AG04450 (cell line): ENCODE measurements at places on chromosomes 7 and 10.

DNA sequence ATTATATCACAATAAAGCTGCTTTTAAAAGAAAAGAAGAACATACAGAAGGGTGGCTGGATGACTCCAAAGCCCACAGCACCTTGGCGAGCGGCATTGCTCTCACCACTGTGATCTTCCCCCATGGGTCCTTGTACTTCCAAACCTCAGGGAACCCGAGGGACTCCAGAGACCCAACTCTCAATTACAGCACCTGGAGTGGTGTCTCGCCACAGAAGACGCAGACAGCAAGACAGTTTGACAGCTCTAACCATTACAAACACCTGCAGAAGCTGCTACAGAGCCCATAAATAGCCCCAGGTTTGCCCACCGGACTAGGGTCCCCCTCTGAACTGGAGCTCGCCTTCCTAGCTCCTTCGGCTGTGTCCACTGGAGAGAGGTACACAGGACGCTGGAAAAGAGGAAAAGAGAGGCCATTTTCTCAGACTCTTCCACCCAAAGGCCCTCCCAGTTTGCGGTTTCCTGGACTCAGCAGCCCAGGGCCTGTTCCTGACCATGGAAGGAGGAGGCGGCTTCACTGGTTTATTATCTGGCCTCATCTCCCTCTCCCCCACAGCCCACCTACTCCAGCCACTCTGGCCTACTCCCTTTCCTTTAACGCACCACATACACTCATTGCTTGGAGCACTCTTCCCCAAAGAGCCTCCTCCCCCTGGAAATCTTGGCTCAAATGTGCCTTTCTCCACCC lies 1.9 kb downstream of the PIK3AP1 start:
- no peak for DNase-seq

DNA sequence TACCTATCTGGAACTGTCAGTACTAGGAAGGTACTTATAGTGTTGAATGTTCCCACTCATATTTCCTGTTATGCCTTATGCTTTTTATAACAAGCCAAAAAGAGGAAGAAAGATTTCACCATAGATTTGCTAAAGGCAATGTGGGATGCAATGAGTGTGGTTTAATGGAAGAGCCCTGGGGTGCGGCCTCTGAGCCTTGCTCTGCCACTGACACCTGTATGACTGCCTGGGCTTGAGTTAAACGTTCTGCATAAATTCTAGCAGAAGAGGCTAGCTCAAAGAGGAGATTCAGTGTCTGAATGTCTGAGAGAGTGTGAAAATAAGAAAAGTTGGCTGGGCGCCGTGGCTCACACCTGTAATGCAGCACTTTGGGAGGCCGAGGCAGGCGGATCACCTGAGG lies 143.8 kb downstream of the TPST1 start:
- no peak for DNase-seq

DNA sequence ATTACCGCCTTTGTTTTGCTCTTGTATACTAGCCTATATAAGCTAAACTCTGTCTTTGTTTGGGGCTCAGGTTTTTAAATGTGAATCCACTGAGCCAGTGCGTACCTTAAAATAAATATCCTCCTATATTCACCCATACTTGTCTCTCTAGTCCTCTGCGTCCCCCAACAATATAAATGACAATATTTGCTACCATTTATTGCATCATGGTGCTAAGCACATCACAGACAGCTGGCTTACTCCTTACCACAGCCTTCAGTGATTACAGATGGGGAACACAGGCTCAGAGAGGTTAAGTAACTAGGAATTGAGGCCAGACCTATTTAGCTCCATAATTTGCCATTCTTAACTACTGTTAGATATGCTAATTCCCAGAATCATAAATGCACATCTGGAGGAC lies 3.4 kb upstream of the ADCK2 start:
- no peak for DNase-seq

- no peak for DNase-seq
These were observed 237.7 kb downstream of the WDR37 start for GRCh38 chr10:1293636-1294435.

DNA sequence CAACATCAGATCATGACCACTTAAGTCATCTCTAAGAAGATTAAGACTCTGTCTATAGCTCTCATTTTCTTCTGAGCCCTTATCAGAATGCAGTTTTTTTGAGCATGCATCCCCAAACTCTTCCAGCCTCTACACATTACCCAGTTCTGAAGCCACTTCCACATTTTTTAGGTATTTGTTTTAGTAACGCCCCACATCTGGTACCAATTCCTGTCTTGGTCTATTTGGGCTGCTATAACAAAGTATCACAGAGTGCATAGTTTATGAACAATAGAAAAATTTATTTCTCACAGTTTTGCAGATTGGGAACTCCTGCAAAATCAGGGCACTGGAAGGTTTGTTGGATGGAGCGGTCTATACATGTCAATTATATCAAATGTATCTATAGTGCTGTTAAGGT lies 107.7 kb upstream of the KCND2 start:
- DNase-seq: no peak

GRCh38 chr10:122301811-122302115 lies 30.7 kb downstream of the BTBD16 start:
- no peak for DNase-seq

DNA sequence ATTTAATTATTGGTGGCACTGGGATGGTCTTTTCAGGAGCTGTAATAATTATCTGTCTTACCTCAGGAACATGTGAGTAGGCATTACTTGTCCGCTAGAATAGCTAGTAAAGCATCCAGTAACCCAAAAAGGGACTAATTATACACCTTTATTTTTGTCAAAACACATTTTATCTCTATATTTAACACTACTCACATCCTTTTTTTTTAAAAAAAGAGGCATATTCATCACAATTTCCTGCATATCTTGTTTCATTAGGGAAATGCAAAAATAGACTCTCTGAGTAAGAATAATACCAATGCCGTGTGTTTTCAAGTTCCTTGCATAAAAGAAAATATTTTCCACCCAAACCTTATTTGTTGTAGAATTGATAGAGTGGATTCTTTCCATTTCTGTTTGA lies 99.5 kb downstream of the VTI1A start:
- DNase-seq: no peak

DNA sequence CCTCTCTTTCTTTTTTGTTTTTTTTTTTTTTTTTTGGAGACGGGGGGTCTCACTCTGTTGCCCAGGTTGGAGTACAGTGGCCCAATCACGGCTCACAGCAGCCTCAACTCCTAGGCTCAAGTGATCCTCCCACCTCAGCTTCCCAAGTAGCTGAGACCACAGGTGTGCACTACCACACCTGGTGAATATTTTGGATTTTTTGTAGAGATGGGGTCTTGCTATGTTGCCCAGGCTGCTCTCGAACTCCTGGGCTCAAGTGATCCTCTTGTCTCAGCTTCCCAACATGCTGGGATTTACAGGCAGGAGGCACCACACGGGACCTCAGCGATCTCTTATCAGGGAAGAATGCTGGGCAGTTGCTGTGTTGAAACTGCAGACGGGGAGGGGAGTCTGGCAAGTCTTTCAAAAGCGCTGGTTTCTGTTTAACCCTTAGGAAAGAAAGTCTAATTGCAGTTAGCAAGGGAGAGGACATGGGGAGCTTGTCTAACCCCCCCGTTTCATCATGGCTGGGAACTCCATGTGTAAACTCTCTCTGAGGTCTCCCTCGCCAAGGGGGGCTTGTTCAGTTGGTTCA lies 39.6 kb upstream of the LMTK2 start:
- DNase-seq: no peak

GRCh38 chr10:21217107-21217506 lies 308.4 kb downstream of the SKIDA1 start:
- no peak for DNase-seq

GRCh38 chr10:67241451-67241850 lies 315.6 kb downstream of the LRRTM3 start:
- DNase-seq: no peak

- no peak for DNase-seq
These were observed 19.3 kb downstream of the CDHR3 start for GRCh38 chr7:105982388-105982787.
